ENCODE measurements at places on chromosomes 13 and 19. TPM values are rescaled to one million over a fixed set of nuclear protein-coding genes. Genes with fewer than 3 reads are reported as not detected.

Gene NCR1
- not detected for total RNA-seq

DNA sequence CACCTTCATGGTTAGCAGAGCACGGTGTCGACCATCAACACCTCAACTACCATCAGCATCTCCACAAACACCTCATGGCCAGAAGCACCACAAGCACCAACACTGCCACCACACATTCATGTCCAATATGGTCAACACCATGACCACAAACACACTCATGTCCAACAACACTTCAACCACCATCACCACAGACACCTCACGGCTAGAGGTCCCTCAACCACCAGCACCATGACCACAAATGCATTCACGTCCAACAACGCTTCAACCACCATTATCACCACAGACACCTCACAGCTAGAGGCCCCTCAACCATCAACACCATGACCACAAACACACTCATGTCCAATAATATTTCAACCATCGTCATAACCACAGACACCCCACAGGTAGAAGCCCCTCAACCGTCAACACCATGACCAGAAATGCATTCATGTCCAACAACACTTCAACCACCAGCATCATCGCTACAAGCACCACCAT, 10.2 kb downstream of the TRAPPC5 start:
- no peak for DNase-seq

GRCh38 chr13:57128909-57129308, 11.8 kb upstream of the PRR20A start:
- peak; percentile 21 for DNase-seq

DNA sequence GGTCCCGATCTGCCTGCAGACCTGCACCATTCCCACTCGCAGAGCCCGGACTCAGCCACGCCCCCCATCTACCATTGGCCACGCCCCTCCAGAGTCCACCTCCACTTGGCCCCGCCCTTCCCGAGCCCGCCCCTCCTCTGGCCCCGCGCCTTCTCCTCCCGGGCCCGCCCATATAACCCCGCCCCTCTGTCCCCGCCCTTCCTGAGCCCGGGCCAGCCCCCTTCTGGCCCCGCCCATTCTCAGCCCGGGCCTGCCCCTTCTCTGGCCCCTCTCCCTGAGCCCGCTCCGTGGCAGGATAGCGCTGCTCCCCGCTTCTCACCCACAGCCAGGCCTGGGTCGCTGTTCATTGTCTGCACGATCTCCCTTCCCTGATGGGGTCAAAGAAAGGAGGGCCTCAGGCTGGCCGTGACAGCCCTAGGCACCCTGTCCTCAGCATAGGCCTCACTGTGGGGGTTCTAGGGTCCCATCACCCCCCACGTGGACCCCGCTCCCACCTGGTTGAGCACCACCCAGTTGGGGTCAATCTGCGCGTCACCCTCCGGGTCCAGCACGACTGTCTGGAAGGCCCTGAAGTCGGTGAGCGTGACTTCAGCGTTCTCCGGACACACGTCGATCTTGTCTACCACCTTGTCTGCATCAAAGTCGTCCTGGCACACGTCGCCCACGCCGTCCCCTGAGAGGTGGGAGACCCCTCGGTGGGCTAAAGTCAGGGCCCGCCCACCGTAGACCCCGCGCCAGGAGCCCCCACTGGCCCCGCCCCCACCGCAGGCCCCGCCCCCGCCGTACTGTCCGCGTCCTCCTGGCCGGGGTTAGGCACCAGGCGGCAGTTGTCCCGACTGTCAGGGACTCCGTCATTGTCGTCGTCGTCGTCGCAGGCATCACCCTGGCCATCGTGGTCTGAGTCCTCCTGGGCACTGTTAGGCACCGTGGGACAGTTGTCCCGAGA, 5.7 kb downstream of the COMP start:
- peak; percentile 65 for DNase-seq

DNA sequence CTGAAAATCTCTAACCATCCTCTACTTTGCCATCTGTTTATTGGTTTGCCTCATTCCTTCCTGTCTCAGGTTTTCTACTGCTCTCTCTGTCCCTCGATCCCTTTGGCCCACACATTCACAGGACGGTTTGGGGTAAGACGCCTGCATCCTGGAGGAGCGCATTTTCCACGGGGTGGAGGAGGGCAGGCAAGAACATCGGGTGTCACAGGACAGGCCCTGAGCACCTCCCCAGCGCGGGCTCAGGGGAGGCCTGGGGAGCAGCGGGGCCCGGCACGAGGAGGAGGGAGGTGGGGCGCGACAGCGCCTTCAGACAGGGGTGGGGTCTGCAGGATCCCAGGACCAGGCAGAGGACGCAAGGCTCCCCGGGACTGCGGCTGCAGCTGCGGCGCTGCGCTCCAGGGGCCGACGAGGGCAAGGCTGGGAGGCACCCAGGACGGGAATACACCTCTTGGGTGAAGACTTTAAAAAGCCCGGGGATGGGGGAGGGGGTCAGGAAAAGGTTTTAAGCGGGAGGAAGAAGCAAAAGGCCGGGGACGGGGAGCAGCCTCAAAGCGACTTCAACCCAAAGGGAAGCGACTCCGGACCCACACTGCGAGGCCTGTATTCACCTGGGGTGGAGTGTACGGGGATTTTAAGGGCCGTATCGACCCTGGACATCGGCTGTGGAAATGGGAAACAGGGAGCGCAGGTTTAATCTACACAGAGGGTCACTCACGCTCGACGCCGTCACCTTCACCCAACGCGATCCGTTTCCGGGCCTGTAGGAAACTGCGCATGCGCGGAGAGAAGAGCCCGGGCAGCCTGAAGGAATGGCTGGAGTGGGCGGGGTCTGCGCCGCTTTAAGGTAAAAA, at the start of gene ZNF415:
ZNF415 (minus strand) TSS at position 770 of the 851 bp plus-strand sequence. CDS start 10,234 bp downstream, outside the sequence.
- peak; percentile 87 for DNase-seq

DNA sequence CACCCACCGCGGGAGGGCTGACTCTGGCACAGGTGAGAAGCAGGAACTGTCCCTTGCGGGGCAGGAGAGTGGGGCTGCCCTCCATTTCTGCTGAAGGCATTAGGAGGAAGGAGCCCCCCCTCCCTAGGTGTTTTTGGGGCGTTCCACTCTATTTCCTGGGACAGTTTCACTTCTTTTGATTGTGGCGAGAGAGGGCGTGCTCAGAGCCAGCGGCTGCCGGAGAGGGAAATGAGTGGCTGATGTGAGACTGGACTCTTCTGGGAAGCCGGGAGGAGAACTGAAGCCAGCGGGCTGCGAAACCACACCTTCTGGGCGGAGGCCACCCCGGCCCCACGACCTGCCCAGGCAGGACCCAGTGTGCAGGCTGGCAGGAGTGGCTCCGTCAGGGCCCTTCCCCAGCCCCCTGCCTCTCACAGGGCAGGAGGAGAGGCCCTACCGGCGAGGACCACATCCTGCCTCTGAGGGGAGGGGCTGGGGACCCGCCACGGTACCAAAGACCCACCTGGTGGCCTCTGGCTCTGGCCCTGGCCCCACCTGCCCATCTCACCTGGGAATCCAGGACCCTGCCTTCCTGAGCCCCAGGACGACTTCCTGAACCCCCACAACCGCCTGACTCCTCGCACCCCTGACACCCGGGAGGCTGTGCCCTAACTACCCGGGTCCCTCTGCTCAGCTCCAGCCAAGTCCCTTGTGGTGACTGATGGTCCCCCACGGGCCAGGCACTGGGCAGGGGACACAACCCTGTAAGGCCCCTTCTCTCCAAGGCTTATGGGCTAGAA, 25.9 kb downstream of the MPND start:
- DNase-seq: no peak
